C1 segment of cervical spinal cord (tissue), 14 donors: ENCODE measurements at places on chromosomes 1 and 21.

GRCh38 chr1:7608628-7609305 is 162.3 kb upstream of the VAMP3 start:
- DNase-seq = no peak

DNA sequence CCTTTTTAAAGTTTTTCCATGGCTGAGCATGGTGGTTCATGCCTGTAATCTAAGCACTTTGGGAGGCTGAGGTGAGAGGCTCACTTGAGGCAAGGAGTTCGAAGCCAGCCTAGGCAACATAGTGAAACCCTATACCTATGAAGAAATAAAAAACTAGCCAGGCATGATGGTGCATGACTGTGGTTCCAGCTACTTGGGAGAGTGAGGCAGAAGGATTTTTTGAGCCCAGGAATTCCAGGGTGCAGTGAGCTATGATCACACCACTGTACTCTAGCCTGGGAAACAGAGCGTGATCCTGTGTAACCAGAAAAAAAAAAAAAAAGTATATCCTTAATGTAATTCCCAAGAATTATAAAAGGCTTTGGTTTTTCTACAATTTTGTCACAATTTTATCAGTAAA is 17.4 kb downstream of the DEPDC1 start:
- DNase-seq = no peak

GRCh38 chr1:209053587-209053986 is 529.9 kb upstream of the CAMK1G start:
- no peak for DNase-seq

DNA sequence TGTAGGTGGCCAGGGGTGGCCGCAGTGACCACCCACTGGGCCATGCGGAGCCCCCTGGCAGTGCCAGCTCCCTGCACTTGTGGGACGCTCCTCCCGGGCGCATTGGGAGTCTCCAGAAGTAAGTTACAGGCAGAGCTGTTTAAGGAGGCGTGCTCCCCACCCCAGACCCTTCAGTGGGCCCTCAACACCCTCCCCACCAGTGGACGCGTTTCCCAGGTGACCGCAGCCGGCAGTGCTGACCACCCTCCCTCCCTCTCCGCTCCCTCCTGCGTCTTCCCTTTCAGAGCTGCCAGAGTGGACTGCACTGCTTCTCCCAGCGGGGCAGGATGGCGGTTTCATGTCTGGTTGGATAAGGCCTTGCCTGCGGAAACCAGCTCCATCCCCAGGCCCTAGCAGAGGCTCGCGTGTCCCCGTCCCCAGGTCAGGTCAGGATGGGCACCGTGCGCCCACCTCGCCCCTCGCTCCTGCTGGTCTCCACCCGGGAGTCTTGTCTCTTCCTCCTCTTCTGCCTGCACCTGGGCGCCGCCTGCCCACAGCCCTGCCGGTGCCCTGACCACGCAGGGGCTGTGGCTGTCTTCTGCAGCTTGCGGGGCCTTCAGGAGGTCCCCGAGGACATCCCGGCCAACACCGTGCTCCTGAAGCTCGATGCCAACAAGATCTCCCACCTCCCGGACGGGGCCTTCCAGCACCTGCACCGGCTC is 1.1 kb downstream of the LRRC3 start:
- no peak for DNase-seq

- DNase-seq = no peak
Observed at GRCh38 chr21:34080710-34081109, 7.3 kb downstream of the MRPS6 start.

- no peak for DNase-seq
Observed at GRCh38 chr1:94843430-94843829, 23.3 kb downstream of the SLC44A3 start.

DNA sequence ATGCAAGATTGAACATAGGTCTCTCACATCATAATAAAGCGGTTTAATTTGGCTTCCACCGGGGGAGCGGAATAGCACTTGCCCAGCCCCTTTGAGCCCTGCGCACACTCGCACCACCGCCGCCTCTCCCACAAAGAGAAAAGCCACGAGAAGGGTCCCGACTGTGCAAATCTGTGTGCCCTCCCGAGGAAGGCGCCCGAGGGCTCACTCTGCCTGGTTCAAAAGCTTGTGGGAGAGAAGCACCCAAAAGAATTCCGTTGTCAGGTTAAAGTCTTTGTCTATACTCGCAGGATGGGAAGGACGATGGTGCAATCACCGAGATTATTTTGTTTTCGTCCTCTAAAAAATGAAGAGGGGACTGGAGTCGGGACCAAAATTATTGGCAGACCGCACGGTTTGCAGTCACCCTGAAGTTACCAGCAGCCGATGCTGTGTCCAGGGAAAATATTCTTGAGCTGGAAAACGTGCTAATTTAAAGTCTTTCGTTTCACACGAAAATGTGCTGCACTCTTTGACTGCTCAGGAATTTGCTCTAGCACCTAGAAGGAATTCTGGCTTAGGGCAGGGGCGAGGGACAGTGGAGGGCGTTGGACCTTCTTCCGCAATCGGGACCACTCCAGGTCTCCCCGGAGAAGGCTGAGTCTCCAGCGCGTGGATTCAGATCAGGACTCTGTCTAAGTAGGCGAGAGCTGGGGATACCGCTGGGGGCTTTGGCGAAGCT is 6.6 kb upstream of the SIM2 start:
- no peak for DNase-seq

DNA sequence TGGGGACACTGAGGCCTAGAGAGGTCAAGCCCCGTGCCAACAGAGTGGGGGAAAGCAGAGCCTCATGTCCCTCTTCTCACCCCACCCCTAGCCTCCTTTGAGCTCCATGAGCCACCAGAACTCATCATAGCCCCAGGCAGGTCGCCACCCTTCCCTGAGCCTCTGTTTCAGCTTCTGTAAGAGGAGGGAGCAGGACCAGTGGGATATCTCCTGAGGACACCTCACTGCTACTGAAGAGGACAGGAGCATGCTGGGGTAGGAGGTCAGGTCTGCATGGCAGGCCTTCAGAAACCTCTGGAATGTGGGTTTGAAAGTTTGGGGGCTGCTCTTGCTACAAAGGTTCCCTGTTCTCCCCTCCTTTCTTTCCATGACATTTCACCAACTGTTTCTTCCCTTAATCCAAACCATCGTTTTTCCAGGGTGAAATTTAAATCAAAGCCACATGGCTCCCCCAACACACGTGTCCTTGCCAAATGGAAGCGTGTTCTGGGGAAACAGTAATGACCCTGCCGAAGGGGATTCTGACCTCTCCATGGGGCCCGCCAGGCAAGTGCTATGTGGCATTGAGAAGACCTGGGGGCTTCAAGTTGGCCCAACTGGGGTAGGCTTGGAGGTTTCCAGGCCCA is 88.1 kb upstream of the RUNX3 start:
- no peak for DNase-seq

DNA sequence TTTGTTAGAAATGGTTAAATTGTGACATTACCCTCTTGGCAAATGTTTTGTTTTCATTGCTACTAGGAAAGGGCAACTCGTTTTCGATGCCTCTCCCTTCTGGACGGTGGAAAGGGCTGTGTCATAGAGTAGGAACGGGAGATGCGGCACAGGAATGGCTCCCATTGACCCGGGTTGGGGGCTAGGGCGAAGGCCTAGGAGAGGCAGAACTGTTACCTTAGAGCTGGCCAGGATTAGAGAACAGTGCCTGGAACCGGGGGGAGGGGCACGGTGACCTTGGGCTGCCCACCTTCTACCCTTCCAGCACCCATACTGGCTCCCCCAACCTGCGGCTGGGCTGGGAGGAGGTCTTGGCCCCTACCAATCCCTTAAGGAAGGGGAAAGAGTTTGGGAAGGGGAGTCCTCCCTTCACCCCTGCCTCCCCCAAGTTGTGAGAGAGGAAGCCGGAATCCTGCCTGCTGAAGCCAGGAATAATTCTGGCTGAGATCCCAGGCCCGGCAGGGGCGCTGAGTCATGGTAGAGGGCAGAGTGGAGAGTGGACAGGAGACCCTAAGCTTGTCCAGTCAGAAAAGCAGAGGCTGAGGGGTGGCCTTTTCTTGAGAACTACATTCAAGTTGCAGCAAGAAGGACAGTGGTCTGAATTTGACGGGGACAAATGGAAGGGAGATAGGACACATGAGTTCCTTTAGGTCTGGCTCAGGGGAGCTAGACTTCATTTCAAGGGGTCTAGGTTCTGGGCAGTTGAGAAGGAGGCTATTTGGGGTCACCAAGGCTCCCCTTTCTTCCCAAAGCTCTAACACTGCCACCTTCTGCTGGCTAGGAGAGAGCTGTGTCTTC is 8.2 kb downstream of the LMNA start:
- DNase-seq = peak; percentile 58

GRCh38 chr1:187244623-187245022 is 415.9 kb downstream of the PLA2G4A start:
- DNase-seq = no peak

DNA sequence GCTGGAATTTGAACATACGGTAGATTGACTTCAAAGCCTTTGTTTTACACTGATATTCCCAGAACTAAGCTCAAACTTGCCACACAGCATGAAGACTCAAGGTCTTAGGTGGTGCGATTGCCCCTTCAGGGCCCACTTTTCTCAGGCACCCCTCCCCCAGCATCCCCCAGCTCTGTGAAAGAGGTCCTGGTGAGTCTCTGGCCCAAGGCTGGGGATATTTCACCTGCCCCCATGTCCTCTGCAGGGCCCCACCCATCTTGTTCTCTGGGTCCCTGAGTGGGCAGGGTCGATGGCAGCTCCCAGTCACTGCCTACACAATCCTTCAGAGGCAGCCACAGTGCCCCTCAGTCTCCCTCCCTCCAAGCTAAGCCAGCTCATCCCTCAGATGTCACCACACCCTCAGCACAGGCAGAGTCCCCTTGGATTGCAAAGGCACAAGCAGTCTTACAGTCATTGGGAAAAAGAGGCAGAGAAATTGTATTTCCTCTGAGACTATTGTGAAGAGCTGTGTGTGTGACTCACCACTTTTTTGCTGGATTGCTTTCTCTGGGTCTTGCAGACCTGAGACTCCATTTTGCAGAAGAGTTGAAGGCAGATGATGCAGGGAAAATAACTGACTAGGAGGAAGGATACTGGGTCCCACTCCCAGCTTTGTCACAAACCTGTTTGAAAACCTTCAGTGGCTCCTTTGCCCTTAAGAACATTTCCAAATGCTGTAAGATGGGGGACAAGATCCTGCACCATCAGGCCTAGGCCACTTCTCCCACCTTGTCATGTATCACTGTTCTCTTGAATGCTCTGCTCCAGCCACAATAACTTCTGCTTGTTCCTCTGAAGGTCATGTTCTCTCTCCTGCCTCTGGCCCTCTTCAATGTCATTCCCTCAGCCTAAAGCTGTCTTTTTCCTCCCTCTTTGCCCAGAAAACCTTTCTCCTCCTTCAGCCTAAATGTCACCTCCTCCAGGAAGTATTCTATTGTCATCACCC is 119.1 kb upstream of the GRIK3 start:
- DNase-seq = no peak

DNA sequence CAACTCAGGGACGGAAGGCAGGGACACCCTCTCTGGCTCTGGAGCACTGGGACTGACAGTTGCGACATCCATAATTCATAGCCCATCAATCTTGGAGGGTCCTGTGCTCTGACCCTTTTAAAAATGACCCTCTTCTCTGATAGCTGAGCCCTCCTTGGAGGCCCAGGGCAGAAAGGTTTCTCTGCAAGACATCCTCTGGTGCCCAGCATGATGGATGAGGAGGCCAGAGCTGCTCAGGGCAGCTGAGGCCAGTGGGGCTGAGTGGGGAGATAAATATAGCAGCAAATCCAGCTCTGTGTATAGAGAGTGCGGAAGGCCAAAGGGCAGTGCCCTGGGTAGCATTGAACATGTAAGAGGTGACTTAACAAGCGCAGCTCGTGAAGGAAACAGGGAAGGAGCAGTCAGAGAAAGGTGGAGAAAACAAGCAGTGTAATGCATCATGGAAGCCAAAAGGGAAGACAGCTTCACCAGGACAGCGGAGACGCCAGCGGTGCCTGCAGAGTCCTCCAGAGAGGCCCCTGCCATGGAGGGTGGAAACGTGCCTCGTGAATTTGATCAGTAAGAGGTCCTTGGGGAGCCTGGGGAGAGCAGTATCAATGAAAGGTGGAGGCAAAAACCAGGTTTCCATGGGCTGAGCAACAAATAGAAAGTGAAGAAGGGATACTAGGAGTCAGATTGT is 50.4 kb upstream of the FMOD start:
- DNase-seq = no peak
